ENCODE measurements at places on chromosomes 2 and 18. TPM values are rescaled to one million over a fixed set of nuclear protein-coding genes. Genes with fewer than 3 reads are reported as not detected.

DNA sequence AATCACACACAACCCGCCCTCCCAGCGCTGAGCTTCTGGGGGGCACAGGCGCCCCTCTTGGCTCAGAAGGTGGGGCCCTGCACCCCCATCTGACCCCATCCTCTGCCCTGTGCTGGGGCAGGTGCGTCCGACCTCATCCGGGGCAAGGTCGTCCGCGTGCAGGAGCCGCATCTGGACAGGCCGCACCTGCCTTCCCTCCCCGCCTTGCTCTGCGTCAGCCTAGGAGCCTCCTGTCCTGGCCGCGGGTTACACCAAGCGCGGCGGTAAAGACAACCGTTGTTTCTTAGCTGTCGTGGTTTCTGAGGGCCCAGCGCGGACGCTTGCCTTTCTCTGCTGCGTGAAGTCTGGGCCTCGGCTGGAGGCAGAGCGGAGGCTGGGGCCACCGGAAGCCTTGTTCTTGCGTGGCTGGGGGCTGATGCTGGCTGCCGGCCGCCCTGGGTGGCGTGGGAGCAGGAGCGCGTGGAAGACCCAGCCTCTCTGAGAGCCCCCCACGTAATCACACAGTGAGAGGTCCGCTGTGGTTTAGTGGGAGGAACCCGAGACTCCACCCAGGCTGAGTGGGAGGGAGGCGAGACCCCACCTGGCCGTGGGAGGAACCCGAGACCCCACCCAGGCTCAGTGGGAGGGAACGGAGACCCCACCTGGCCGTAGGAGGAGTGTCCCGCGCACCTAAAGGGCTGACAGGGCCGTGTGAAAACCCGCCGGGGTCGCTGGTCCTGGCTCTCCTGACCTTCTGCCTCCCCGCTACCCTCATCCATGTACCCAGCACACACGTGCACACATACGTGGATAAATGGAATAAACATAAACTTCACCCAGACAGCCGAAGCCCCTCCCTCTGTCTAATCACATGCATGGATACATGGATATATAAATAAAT lies 51.8 kb downstream of the KCNG2 start:
- no peak for DNase-seq

GRCh38 chr2:2941205-2941604 lies 436.4 kb downstream of the EIPR1 start:
- no peak for DNase-seq

POTEC gene
- total RNA-seq, result not detected

DNA sequence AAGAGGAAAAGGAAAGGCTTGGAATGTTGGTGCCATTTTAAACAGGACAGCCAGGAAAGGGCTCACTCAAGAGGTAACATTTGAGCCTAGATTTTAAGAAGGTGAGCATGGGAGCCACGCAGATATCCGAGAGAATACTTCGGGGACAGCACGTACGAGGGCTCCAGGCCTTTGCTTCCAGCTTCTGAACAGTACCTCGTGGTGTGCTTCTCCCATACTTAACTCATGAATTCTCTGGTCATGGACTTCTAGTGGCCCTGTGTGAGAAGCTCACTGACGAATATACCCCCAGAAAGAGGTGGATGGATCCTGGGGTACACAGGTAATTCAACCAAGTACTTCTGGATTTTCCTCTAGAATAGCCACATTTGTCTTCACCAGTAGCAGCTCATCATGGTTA lies 2.7 kb upstream of the VIT start:
- DNase-seq, result no peak

- DNase-seq, result peak; percentile 54
These were observed 201.2 kb downstream of the NBAS start for GRCh38 chr2:15359716-15360531.

DNA sequence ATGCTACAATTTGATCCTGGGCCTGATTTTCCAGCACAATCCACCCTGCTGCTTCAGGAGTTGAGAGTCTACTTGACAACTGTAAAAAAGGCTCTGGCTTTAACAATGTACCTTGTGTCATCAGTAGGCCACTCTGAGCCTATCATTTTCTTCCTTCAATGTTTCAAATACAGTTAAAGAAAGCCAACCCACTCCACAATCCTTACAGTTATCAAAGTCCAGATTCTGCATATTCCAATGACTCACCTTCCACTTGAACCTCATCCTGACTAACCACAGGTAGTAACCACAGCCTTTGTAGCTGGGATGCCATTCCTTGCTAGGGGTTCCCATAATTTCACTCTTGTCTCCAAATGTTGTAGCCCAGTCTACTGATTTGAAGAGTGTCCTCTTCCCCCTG lies 35.5 kb upstream of the AQP4 start:
- DNase-seq, result no peak
